Calu3 (cell line): ENCODE measurements at places on chromosomes 5 and 9.

- no peak for DNase-seq
These were observed 495.2 kb downstream of the DIRAS2 start for GRCh38 chr9:90147426-90147825.

DNA sequence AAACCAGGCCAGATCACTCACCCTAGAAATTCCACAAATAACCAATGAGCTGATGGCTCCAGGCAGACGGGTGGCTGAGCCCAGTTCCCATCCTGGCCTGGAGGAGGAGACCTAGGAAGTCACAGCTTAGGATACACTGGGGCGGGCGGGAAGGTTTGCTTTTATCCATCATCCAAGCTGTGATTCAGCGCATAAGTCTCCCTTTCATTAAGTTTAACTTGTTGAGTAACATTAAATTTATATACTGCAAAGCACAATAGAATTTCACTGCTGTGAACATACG is 55.7 kb downstream of the THBS4 start:
- DNase-seq = no peak

DNA sequence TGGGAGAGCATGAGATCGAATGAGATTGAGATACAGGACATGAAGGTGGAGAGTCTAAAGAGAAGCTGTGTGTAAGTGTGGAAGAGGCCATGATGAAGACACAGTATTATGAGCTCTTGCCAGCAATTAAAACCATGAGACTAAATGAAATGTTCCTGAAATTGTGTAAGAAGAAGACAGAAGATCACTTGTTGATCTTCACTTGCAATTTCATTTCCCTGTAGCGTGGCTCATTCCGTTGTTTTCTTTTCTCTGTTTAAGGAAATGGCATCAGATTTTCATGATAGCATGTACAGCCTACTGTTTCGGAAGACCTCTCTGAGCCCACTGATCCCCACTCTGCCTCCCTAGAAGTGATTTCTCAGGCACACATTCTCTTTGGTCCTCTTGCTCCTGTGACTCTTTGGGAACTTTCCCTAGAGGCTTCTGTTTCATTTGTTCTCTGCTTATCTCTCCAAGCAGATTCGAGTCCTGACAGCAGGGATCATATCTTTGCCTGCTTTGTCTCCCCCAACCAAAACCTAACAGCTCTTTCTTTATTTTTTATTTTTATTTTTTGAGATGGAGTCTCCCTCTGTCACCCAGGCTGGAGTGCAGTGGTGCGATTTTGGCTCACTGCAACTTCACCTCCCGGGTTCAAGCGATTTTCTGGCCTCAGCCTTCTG is 16.8 kb downstream of the PIP5K1B start:
- no peak for DNase-seq

GRCh38 chr5:95726811-95727763 is 4.0 kb upstream of the RHOBTB3 start:
- DNase-seq = no peak

DNA sequence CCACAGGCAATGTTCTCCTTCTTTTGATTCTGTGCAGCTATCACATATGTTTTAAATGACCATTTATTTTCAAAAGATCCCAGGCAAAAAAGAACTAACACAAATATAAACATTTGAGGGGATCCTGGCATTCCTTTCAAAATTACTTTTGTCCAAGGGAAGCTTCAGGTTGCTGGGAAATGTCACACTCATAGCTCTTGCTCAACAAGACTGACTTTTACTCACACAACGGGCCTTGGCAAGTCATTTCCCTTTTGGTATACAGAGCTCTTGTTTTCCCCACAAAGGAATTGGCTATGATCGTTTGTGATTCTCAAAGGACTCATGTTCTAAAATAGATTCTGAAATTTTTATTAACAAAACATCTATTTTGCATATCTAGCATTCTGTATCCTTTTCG is 4.5 kb upstream of the PALM2AKAP2 start:
- no peak for DNase-seq

GRCh38 chr5:137405393-137405792 is 93.7 kb downstream of the SPOCK1 start:
- DNase-seq = no peak
